ENCODE measurements at places on chromosomes 3 and 15.

GRCh38 chr3:53674582-53674981 lies 171.6 kb downstream of the CHDH start:
- no peak for DNase-seq

DNA sequence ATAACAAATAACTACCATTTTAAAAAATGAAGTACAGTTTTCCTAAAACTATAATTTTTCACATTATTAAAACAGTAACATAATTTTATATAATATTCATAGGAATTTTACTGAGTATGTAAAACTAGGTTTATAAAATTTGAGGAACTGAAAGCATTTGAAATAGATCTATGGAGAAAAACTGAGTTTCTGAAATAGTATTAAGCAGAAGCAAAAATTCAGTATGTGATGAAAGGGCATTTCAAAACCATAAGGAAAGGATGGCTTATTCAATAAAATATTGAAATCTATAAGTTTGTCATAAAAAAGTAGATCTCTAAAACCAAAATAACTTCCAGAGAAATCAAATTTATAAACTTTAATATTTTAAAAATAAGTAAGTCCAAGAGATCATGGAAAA lies 53.4 kb downstream of the GBE1 start:
- DNase-seq: no peak

- DNase-seq: no peak
These were observed 115.6 kb downstream of the OCA2 start for GRCh38 chr15:27983496-27983895.

DNA sequence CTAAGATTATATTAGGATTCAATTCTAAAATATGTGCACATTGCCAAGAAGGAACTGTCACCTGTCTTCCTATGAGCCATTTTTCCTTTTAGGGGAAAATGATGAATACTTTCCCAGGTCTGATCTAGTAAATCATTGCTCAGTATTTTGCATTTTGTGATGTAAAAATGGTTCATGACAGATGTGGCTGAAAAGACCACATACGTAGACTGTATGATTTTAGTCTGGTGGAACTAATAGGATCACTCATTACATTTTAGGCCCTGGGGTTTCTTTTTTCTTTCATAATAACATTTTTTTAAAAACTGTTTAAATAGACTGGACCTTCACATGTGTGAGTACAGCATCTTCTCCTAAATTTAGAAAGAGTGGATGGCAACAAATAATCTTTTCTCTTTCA lies 201.7 kb upstream of the MLF1 start:
- no peak for DNase-seq

- no peak for DNase-seq
These were observed 391.0 kb downstream of the ZIC4 start for GRCh38 chr3:147015334-147015733.

DNA sequence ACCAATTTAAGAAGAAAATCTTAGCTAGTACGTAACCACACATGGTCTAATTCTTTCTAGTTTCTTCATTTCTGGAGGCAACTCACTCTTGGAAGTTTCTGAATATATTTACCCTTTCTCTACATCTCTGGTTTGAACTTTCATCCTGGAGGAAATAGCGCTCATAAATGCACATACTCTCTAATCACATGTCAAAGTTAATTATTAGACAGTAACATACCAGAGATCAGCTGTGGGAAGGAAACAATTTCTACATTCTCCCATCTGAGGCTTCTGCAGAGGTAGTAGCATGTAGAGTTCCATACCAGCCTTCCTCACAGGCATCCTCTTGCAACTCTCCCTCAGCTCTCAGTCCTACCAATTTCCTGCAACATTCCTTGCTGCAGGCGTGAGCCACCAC lies 132.5 kb downstream of the RBPMS2 start:
- no peak for DNase-seq
